T-helper 17 cell (primary cell): ENCODE measurements at places on chromosomes 3 and 15. TPM values are rescaled to one million over a fixed set of nuclear protein-coding genes. Genes with fewer than 3 reads are reported as not detected.

DNA sequence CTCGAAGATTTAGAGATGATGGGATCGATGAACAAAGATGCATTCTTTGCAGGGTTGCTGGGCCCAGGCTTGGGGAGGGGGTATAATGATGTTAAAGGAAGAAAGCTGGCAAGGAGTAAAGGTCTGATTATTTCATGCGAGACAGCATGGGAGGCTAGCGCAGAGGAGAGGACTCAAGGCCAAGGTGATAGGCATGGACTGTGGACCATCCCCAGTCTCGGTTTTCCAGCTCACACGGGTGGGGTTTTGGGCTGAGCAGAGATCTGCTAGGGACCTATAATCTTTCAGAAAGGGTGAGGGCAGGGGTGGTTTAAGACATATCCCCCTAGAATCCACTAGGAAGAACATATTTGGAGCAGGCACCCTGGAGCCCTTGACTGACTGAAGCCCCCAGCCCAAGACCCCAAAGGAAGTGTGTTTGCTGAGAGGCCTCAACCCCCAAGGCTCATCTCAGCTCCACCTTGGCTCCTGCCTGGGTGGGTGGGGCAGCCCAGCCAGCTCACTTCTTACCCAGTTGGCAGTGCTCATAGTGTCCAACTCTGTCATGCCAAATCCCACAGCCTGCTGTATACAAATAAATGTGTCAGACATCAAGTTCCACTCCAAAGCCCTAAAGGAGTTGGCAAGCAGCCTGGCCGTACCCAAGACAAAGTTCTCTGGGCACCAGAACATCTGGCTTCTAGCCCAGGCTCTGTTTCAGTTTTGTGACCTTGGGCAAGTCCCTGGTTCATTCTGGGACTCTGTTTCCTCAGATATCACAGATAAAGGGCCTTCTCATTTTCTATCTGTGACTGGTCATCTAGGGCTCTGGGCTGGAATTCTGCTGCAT is 17.9 kb downstream of the ACSBG1 start:
- no peaks in the 10 kb centered on the region for H3K36me3 ChIP-seq
- peaks cover 5% of the 10 kb centered on the region for H3K4me1 ChIP-seq
- no peak overlapping the region for H3K4me3 ChIP-seq
- no peak overlapping the region for H3K27ac ChIP-seq
- H3K27me3 ChIP-seq, result peaks cover 34% of the 10 kb centered on the region
- DNase-seq, result no peak

Gene CALML4
- total RNA-seq, result 2.6 TPM

DNA sequence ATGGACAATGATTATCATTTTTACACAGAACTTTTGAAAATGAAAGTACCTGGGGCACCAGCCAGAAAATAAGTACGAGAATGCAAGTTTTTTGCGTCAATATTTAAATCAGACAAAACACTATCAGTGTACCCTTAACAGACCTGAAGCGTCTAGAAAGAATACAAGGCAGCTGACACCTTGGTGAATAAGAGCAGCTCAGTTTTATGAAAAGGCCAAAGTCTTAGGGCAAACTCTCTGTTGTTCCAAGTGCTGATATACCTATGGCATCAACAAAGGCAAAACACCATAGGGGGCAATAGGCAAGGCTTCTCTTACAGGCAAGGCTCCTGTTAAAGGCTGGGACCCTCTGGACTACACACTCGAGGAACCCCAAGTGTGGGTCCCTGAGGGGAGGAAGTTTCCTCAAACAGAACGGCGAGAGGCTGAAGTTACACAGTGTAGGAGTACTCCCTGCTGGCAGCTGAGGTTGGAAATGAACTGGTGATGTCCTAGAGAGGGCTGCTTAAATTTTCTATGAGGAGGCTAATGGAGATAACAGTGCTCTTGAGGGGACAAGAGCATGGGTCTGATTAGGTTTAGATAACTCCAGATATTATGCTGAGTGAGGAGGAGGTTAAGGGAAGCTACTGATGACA is 291.0 kb downstream of the TIGIT start:
- H3K27me3 ChIP-seq, result no peaks in the 10 kb centered on the region
- H3K27ac ChIP-seq, result no peak overlapping the region
- peaks cover 19% of the 10 kb centered on the region for H3K4me1 ChIP-seq
- no peak for DNase-seq
- peaks cover 5% of the 10 kb centered on the region for H3K36me3 ChIP-seq
- H3K4me3 ChIP-seq, result no peak overlapping the region

GRCh38 chr3:110324171-110324705 is 747.4 kb upstream of the NECTIN3 start:
- H3K4me1 ChIP-seq, result no peaks in the 10 kb centered on the region
- no peaks in the 10 kb centered on the region for H3K36me3 ChIP-seq
- H3K27ac ChIP-seq, result no peak overlapping the region
- H3K4me3 ChIP-seq, result no peak overlapping the region
- no peak for DNase-seq

Gene GOLGA6A
- total RNA-seq, result 1.0 TPM
